ENCODE measurements at places on chromosomes 2 and 18. TPM values are rescaled to one million over a fixed set of nuclear protein-coding genes. Genes with fewer than 3 reads are reported as not detected.

DNA sequence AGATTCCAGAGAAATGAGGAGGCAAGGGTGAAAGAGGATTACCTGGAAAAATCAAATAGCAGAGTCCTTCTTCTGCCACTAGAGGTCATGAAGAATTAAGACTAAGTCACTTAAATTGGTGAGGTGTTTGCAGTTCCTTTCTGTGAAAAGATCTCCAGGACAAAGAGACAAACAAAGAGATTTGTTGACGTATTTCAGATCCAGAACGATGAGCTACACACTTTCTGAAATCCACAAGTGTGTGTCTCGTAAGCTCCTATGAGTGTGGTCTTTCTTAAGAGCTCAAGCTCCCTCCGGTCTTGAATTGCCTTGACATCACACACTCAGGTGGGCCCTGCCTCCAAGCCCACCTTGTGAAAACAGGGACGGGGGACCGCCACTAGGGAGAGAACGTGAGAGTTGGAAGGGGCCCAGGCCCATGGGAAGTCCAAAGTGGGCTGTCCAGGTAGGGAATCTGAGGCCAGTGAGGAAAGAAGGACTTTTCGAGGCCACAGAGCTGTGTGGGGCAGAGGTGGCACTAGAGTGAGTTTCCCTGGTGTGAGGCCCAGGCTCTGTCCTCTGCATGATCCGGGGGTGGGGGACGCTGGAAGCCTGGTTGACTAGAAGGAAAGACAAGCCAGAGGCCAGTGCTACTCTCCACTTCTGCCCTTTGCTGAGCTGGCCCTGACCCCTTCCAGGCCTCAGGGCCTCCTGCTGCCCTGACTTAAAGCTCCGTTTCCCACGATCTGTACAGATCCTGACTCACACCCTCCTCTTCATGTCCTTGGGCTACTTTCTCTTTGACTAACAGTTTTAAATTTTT, 168.1 kb upstream of the NCK2 start:
- H3K27ac ChIP-seq = no peak overlapping the region
- peaks cover 2% of the 10 kb centered on the region for H3K4me1 ChIP-seq
- H3K36me3 ChIP-seq = peaks cover 4% of the 10 kb centered on the region
- DNase-seq = no peak
- no peaks in the 10 kb centered on the region for H3K27me3 ChIP-seq
- H3K4me3 ChIP-seq = peak overlapping the region; percentile 26

GRCh38 chr2:220871909-220872308, 700.2 kb downstream of the EPHA4 start:
- no peak overlapping the region for H3K27ac ChIP-seq
- no peaks in the 10 kb centered on the region for H3K4me1 ChIP-seq
- DNase-seq = no peak
- no peak overlapping the region for H3K4me3 ChIP-seq
- H3K36me3 ChIP-seq = peaks cover 5% of the 10 kb centered on the region
- no peaks in the 10 kb centered on the region for H3K27me3 ChIP-seq

GRCh38 chr2:128362889-128363228, 44.2 kb upstream of the HS6ST1 start:
- no peaks in the 10 kb centered on the region for H3K36me3 ChIP-seq
- no peak overlapping the region for H3K27ac ChIP-seq
- H3K4me3 ChIP-seq = no peak overlapping the region
- peaks cover 8% of the 10 kb centered on the region for H3K27me3 ChIP-seq
- no peak for DNase-seq

DNA sequence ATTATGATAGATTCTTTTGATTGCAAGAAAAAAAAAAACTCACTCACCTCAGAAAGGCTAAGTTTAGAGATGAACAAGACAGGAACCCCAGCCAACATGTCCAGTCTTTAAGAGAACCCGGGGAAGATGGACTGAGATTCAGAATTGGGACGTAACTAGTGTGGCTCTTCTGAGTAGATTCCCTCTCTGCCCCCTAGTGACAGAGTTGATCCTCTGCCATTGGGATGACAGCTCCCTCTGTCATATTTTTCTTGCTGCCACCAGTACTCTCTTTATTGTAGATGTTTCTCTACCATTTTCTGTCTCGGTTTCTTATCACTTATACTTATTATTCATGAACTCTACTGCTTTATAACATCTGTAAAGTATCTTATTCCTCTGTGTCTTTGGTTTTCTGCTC, 77.7 kb downstream of the GULP1 start:
- no peaks in the 10 kb centered on the region for H3K27me3 ChIP-seq
- no peak overlapping the region for H3K27ac ChIP-seq
- H3K4me3 ChIP-seq = no peak overlapping the region
- peaks cover 3% of the 10 kb centered on the region for H3K4me1 ChIP-seq

- no peaks in the 10 kb centered on the region for H3K4me1 ChIP-seq
- no peak overlapping the region for H3K4me3 ChIP-seq
- DNase-seq = no peak
- H3K27ac ChIP-seq = no peak overlapping the region
- no peaks in the 10 kb centered on the region for H3K27me3 ChIP-seq
These were observed 481.0 kb upstream of the CDH2 start for GRCh38 chr18:28657961-28658360.

DNA sequence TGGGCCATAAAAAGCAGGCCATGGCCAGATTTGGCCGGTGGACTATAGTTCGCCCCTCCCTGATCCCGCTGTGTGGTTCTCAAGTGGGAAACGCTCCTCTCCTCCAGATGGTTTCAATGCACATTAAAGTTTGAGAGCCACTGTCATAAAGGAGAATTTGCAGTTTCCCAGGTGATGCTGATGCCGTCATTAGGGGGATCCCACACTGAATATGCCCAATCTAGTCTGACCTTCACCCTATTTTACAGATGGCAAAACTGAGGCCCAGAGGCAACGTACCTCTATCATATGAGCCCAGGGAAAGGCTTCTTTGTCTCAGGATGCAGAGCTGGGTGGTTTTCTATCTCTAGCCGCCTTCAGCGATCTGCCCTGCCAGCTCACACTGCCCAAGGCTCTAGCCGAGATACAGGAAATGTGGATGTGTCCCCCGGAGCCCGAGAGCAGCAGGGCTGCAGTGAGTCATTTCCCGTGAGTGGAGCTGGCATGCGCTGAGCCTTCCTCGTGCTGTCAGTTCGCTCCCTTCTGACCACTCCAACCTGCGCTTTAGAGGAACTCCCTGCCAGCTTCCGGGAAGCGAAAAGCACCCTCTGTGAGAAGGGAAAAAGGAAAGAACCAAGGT, 116.2 kb downstream of the SMAD7 start:
- peaks cover 9% of the 10 kb centered on the region for H3K27me3 ChIP-seq
- no peaks in the 10 kb centered on the region for H3K36me3 ChIP-seq
- H3K4me1 ChIP-seq = peaks cover 23% of the 10 kb centered on the region
- H3K27ac ChIP-seq = no peak overlapping the region
- peak; percentile 4 for DNase-seq
- H3K4me3 ChIP-seq = no peak overlapping the region

The POTEC gene
- not detected for total RNA-seq

The MSH2 gene
- total RNA-seq = 27.9 TPM

The TMSB10 gene
- 3,273 TPM for total RNA-seq

Measured in glutamatergic neuron (in vitro differentiated cells).